Mammary epithelial cell (primary cell): ENCODE measurements at places on chromosomes 2 and 18. TPM values are rescaled to one million over a fixed set of nuclear protein-coding genes. Genes with fewer than 3 reads are reported as not detected.

- no peak for DNase-seq
Observed at GRCh38 chr2:160376576-160376975, 117.0 kb downstream of the RBMS1 start.

- no peak for DNase-seq
Observed at GRCh38 chr2:40346535-40347354, 105.1 kb downstream of the SLC8A1 start.

ANKRD30B gene
- not detected in 2 replicates for total RNA-seq

- no peak for DNase-seq
Observed at GRCh38 chr2:16325016-16325975, 340.3 kb downstream of the CYRIA start.

PRKAG3 gene
- total RNA-seq, result not detected

DNA sequence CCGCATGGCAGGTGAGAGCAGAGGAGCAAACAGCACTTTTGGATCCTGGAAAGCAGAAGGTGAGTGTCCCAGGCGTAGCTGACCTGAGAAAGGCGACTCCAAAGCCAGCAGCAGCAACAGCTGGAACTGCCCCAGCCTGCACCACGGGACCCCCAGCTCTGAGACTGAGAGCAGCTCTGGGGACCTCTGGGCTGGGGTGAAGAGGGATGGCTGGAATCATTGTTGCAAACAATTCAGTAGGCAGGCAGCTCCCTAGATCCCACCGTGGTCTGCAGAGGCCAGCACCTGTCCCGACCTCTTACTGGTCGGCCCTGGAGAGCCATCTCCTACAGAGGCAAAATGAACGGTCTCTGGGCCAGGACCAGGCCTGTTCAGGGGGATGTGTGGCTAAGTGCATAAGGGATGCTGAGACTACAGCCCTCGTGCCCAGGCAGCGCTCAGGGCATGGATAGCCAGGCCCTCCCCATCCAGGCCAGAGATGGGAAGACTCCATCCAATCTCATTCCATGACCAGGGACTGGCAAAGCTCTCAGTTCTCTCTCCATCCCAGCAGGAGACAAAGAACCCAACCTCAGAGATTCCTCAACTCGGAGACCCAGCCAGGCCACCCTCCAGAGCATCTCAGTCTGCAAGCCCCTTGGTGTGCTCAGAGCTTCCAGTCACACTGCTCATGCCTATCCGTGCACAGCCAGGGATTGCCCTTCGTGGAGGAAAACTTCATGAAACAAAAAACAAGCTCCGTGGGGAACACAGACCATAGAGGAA is 38.2 kb upstream of the ALPP start:
- no peak for DNase-seq
